ENCODE measurements at places on chromosomes 6 and 20. TPM values are rescaled to one million over a fixed set of nuclear protein-coding genes. Genes with fewer than 3 reads are reported as not detected.

Gene CALHM4
- total RNA-seq = not detected

Gene HCK
- not detected for total RNA-seq

Gene OR2H1
- not detected for total RNA-seq

Gene TNF
- total RNA-seq = not detected

Gene LST1
- not detected for total RNA-seq

Gene MAP3K4
- total RNA-seq = 17.8 TPM

Gene RAB44
- not detected for total RNA-seq

Gene POM121L2
- total RNA-seq = not detected

Gene RHAG
- not detected for total RNA-seq

Gene PSORS1C1
- total RNA-seq = 3.4 TPM

Gene RAET1L
- not detected for total RNA-seq

Gene CCM2L
- total RNA-seq = not detected

Gene FLRT3
- total RNA-seq = 4.0 TPM

Gene RNF182
- 10.6 TPM for total RNA-seq

Gene CUL7
- total RNA-seq = 22.5 TPM

Gene TFAP2A
- total RNA-seq = 5.2 TPM

Gene TPX2
- 245 TPM for total RNA-seq

Gene C20orf96
- total RNA-seq = 3.8 TPM

Gene MCM8
- 51.6 TPM for total RNA-seq

Gene CASS4
- not detected for total RNA-seq

Gene PAX1
- not detected for total RNA-seq

Gene IRF4
- total RNA-seq = 0.29 TPM

Gene GGTLC1
- not detected for total RNA-seq

Gene FKBP5
- total RNA-seq = 8.3 TPM

Gene CLVS2
- not detected for total RNA-seq

Gene CFB
- 4.0 TPM for total RNA-seq

Gene BMP7
- 7.8 TPM for total RNA-seq

Gene DEF6
- total RNA-seq = not detected

Gene SMLR1
- total RNA-seq = not detected

Gene C20orf202
- not detected for total RNA-seq

Gene FOXC1
- total RNA-seq = 4.6 TPM

Gene FABP7
- not detected for total RNA-seq
